Testis (tissue), 5 donors: ENCODE measurements at places on chromosomes 2 and 18. TPM values are rescaled to one million over a fixed set of nuclear protein-coding genes. Genes with fewer than 3 reads are reported as not detected.

NOTO gene
- 0.63 TPM for total RNA-seq

FLACC1 gene
- 21.5 TPM for total RNA-seq

OTOS gene
- not detected for total RNA-seq

TMEM200C gene
- 3.3 TPM for total RNA-seq

KLHL30 gene
- total RNA-seq = 0.37 TPM

TCF23 gene
- 5.5 TPM for total RNA-seq

STON1 gene
- total RNA-seq = 5.1 TPM
